ENCODE measurements at places on chromosomes 13 and 19.

GRCh38 chr19:2867025-2867991, at the start of gene ZNF556:
Gene ZNF556, plus strand, starts transcription at chr19:2867335. Its CDS starts 87 bp downstream, at chr19:2867422.
- DNase-seq = peak; percentile 20

- no peak for DNase-seq
Observed at GRCh38 chr19:35454663-35455062, 6.6 kb downstream of the FFAR2 start.

DNA sequence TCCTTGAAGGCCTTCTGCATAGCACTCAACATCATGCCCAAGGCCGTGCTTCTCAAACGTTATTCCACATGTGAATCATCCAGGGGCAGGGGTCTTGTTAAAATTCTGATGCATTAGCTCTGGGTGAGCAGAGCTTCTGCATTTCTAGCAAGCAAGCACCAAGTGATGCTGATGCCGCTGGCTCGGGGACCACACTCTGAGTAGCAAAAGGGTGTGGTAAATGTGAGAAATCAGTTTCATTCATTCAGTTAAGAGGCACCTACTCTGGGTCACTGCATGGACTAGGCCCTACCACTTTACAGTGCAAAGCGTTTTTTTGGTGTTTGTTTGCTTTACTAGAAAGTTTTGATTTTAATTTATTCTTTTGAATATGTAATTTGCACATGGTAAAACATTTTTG, 7.2 kb downstream of the KRTDAP start:
- DNase-seq = no peak

DNA sequence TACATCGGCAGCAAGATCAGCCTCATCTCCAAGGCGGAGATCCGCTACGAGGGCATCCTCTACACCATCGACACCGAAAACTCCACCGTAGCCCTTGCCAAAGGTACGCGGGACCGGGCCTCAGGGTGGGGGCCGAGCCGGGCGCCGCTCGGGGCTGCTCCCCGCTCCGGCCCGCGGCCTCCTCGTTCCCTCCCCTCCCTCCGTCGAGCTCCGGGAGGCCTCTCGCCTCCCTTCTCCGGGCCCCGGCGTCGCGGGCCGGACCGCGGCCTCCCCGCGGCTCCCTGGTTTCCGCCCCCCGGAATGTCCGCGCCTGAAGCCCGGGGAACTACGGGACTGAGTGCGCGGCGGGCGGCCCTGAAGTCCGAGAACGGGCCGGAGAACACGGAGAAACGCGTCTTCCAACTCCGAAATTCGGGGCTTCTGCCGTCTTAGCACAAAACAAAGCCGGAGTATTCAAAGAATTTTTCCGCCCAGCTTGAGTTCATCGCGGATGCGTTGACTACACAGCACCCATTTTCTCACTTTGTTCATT, 423 bp downstream of the LSM14A start:
- peak; percentile 23 for DNase-seq

GRCh38 chr19:28642787-28643683, 569.9 kb downstream of the UQCRFS1 start:
- no peak for DNase-seq

DNA sequence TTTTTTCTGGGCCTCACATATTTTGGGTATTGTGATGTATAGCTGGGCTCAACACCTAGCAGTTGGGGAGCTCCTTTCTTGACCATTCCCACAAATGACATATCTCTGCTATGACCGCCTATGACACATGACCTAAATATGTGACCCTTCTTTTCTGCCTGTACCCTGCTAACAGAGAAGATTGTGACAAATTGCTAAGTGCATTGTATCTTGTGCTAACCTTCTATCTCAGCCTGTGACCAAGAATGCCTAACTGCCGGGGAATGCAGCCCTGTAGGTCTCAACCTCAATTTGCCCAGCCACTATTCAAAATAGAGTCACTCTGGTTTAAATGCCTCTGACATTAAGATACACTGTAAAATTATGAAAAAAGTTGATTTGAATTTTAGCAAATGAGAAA, 6.8 kb upstream of the ZNF429 start:
- DNase-seq = no peak

GRCh38 chr19:32863841-32864240, 5.7 kb downstream of the SLC7A9 start:
- no peak for DNase-seq

DNA sequence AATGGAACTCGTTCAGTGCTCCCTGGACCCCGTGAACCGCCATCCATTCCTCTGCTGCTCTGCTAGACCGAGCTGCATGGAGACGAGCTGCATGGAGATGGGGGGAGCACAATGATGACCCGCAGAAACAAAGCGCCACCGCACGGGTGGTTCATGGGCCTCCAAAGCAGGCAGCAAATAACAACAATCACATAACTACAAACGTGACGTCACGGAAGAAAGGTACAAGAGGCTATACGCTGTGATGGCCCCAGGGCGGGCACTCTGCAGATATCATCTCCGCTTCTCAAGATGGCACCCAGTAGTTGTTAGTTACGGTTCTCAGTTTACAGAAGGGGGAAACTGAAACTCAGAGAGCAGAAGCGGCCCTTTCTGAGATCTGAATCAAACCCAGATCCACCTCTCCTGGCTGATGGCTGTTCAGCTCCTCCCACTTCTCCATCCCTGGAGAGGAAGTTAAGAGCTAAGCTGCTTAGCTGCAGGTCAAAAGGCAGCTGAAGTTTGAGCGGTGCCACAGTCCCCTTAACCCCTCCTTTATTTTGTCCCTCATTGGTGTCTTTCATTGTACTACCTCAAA, 1.7 kb downstream of the ATP13A1 start:
- DNase-seq = peak; percentile 65

DNA sequence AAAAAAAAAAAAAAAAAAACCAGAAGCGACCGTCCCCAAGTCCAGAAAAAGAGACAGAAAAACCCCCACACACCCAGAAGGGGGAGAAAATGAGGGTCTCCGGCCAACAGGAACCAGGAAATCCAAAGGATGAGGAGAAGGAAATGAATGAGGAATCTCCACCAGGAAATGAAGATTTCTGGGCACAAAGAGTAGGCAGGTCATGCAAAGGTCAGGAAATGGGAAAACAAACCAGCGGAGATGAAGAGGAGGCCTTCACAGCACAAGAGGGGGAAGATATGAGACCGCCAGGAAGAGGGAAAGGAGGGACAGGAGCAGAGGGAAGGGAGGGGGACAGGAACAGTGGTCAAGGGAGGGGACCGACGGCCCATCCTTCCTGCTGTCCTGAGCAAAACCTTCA, 5.8 kb downstream of the TEAD2 start:
- no peak for DNase-seq

- peak; percentile 87 for DNase-seq
Observed at GRCh38 chr13:48532506-48533499, at the start of gene RCBTB2. Gene RCBTB2, minus strand, starts transcription at chr13:48533080. Its CDS starts 11,141 bp downstream, at chr13:48521939.

- no peak for DNase-seq
Observed at GRCh38 chr13:32255724-32256109, 59.4 kb downstream of the ZAR1L start.

- no peak for DNase-seq
Observed at GRCh38 chr13:113083402-113084061, 22.1 kb upstream of the F7 start.

DNA sequence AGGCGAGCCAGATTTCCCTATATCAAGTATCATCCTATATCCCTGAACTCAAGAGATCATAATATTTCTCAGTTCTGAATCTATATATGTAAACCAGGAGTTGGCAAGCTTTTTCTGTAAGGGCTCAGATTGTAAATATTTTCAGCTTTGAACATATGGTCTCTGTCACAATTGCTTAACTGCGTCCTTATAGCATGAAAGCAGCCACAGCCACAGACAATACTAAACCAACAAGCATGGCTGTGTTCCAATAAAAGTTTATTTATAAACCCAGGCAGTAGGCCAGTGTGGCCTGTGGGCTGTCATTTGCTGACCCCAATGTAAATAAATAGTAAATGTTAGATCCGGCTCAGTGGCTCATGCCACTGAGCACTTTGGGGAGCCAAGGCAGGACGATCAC, 12.2 kb upstream of the MYH14 start:
- DNase-seq = no peak

DNA sequence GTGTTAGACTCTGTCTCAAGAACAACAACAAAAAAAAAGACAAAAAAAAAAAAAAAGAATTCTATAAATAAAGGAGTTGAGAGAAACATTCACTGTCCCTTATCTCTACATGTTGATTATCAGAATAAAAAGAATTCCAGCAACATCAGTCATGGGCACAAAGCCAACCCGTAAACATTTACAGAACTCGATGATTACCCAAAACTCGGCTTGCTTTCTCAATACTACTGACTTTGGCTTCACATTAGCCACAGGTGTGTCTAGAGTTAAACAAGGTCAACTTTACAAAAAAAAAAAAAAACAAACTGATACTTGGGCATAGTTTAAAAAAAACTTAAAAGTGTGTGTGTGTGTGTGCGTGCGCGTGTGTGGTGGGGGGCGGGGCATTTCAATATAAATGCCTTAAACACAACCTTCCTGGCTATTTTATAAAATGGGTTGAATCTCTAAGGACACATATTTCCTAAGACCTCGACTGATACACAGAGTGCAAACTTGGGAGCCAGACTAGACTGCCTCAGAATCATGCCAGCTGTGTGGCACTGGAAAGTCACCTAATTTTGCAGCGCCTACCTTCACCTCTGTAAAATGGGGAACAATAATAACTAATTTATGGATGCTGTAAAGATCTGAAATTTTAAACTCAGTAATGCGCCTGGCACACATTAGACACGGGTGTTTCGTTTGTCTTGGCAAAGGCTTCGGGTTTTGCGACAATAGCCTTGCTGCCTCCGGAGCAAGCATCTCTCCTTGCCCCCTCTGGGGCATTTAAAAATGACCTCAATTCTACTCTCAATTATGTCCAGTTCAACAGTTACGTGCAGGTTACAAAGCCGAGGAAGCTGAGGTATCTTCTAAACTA, 922 bp downstream of the EBPL start:
- no peak for DNase-seq

GRCh38 chr19:5126498-5127223, 157.7 kb downstream of the KDM4B start:
- peak; percentile 61 for DNase-seq

GRCh38 chr19:8666814-8667405, 31.7 kb downstream of the ACTL9 start:
- DNase-seq = no peak

- DNase-seq = no peak
Observed at GRCh38 chr13:54175466-54175865, 1146.9 kb downstream of the OLFM4 start.

DNA sequence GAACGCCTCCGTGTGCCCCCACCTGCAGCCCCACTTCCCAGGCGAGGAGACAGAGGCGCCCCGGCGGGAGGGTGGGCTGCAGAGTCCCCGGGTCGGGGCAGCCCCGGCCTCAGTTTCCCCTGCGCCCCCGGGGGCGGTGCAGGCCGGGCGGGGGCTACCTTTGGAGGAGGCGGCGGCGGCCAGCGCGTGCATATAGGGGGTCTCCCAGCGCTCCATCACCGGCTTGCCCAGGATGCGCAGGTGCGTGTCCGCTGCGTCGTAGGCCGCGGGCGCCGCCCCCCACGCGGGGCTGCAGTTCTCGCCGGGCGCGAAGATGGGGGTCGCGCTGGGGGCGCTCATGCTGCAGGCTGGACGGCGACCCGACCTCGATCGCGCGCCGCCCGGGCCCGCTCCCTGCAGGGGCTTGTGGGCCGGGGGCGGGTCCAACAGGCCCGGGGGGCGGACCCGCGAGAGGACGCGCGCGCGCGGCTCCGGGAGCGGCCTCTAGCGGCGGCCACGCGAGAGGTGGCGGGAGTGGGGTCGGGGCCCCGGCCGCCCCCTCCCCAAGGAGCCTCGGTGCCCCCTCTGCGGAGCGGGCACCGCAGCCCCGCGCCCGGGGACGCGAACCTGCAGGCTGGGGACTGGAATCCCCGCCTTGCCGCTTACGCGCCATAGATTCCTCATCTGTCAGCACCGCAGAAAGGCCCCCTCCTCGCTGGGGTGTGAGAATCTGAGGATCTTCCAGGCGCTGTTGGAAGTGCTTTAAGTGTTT, at the start of gene GAMT:
Gene GAMT, minus strand, starts transcription at position 405 of the 751 bp plus-strand sequence. Its CDS starts 66 bp downstream, at position 339.
- DNase-seq = peak; percentile 79

GRCh38 chr13:48801255-48801654, 147.5 kb downstream of the CYSLTR2 start:
- DNase-seq = no peak

DNA sequence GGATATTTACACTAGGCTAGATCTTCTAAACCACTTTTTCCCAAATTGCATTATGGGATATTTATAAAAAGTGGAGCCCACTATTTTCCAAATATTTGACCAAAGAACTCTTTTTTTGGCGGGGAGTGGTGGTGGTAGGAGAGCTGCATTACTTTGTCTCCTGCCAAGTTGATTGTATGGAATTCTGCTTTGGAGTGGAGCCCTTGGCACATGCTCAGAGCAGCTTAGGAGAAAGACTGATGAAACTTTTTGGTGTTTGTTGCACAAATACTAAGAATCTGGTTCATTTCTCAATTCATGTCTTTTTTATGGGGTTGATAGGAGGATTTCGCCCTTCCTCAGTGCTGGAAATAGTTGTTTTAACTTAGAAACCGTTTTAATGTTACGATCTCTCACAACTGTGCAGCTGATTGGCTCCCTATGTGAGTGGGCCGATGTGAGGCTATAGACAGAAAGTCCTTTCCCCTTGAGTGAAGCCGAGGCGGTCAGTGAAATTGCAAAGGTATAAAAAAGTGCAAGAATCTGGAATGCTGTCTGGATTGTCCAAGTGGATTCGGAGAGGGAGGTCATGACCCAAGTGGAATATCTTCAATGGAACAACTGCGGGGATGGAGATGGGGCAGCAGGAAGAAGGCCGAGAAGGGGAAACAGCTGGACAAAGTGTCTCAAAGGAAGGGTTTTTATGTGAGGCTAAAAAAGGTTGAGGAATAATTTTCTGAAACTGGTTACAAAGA, 415.9 kb downstream of the FGF9 start:
- no peak for DNase-seq

DNA sequence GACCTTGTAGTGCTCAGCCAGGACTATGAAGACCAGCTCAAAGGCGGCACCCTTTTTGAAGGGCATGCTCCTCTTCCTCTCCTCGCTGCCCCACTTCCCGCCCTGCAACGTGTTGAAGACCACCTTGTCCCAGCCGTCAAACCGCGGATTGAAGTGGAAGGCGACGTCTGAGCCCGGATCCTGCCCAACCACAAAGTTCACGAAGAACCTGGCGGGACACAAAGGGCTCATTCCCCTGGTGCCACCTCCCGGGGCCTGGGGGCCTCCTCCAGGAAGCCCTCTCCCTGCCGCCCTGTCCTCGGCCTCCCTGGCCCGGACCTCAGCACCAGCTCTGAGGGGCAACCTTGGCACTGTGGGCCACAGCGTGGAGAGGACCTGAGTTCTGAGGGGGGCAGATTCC, 4.0 kb downstream of the LGALS4 start:
- DNase-seq = no peak

- DNase-seq = no peak
Observed at GRCh38 chr13:44399074-44399473, 25.4 kb downstream of the SERP2 start.

GRCh38 chr19:7729211-7729610, 2.7 kb downstream of the CLEC4G start:
- DNase-seq = no peak

GRCh38 chr13:75222031-75222430, 259.9 kb downstream of the TBC1D4 start:
- DNase-seq = no peak

DNA sequence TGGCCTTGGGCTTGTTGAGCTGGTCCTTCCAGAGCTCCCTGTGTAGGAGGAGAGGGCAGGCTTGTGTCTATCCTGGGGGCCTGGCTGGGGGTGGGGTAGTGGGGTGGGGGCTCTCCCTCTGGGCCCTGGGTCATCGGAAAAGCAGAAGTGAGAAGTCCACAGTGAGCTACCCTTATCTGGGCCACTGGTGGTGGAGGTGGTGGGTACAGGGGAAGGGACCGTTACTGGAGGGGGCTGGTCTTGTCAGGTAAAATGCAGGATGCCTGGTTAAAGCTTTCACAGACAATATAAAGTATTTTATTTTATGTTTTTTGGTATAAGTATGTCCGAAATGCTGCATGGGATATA, 342 bp upstream of the SIGLEC10 start:
- DNase-seq = no peak
